Stimulated activated CD4-positive, alpha-beta T cell treated with anti-CD3 and anti-CD28 coated beads, Interleukin-12 subunit alpha, Interleukin-12 subunit beta, amount 100 ng/mL, for 24 hours (primary cell): ENCODE measurements at places on chromosomes 11 and 22.

DNA sequence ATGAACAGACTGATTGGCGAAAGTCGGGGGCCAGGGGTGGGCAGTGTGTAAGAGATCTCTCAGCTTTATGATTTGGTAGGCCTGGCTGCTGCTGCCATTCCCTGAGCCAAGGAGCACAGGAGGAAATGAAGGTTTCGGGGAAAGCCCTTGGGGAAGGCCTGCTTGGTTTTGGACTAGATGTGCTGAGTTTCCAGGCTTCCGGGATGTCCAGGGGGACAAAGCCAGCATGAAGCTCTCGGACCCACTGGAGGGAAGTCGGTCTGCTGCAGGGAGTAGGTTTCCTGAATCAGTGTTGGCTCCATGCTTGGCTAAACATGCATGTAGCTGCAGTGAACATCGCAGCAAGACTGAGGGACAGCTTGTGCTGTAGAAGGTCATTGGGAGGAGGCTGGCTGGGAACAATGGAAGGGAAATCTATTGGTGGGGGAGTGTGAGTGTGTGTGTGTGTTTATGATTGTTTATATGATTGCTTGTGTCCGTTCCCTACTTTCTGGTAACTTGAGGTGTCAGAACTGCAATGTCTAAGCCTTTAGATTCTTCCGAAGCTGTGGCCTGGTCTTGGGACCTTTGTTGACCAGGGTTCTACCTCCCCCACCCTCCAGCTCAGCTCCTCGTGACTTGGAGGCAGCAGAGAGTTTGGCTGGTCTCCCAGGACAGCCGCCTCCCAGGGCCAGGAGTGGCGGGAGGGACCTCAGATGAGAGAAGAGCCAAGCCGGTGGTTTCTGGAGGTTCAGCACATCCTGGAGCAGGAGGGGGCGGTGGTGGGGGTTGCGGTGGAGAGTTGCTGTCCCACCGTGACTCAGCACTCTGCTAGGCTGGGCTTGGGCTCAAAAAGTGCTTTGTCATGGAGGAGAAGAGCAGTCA, 4.0 kb upstream of the FTH1 start:
- no peak for DNase-seq

GRCh38 chr11:117654281-117655255, 142.4 kb downstream of the DSCAML1 start:
- DNase-seq = no peak

DNA sequence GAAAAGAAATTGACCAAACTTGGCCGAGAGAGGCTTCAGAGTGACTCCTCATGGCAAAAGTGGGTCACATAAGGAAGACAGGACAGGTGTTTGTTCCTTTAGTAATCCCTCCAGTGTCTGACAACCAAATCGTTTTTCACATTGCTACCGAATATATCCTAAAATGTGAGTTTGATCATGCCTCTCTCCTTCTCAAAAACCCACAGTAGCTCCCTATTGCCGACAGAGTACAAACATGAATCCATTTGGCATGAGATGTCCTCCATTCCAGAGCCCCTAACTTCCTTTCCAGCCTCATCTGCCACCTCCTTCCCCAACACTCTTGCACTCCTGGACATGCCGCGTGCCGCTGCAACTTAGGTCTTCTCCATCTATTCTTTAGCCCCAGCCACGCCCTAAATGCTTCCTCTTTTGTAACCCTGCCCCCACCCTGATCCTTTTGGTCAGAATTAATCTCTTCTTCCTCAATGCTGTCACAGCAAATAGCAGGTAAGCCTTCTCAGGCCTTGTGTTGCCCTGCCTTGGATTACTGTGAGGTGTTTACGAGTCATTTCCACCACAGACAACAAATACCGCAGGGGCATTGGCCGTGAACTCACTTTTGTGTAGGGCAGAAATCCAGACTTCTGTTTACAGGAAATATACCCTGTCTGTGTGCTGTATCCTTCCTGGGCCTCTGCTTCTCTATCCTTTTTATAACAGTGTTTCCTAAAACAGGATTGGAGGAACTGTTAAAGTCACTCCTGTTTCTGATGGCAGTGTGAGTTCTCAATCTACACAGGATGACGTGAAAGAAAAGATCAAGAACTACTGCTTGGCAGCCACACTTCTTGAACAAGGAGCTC, 66.0 kb upstream of the FTH1 start:
- no peak for DNase-seq

GRCh38 chr22:27876684-27877083, 42.4 kb downstream of the PITPNB start:
- DNase-seq = no peak

GRCh38 chr11:126660321-126660720, 304.8 kb downstream of the ST3GAL4 start:
- no peak for DNase-seq

- no peak for DNase-seq
Measured at GRCh38 chr11:73748300-73748699, 12.6 kb downstream of the RAB6A start.

DNA sequence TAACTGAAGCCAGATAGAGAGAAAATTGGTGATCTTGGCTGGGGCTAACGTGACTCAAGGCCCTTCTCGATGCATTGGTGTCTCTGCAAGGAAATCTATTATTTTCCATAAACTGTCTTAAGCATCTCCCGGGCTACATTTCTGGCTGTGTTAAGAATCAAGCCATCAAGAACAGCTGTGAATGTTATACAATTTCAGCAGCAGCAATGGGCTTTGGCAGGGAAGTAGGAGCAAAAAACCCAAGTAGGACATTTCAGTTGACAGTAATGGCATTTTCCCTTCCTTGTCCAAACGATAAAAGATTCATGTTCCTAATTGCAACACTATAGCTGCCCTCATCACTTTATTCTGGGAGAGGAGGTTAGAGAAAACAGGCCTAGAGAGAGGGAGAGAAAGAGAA, 335.0 kb downstream of the CADM1 start:
- no peak for DNase-seq

GRCh38 chr11:57103899-57104605, 77.7 kb upstream of the LRRC55 start:
- DNase-seq = no peak

GRCh38 chr11:119975561-119976152, 162.3 kb downstream of the TRIM29 start:
- no peak for DNase-seq

- DNase-seq = no peak
Measured at GRCh38 chr22:38026130-38027111, 30.8 kb upstream of the PICK1 start.

DNA sequence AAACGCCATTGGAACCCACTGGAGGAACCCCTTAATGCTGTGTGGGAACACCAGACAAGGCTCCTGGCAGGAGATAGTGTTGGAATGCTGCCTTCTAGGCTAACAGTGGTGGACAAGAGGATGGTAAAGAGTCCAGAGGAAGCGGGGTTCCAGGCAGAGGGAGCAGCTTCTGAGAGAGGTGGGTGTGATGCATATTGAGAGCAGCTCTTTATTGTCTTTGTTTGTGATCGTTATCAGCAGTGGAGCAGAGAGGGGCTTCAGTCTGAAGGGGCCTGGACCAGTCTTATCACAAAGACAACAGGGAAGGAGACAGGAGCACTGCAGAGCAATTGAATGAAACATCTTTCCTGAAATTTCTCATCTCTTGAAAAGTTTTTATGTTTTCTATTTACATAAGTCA, 106.8 kb upstream of the PLET1 start:
- DNase-seq = no peak

GRCh38 chr11:64489831-64490441, 101.1 kb upstream of the SLC22A12 start:
- DNase-seq = peak; percentile 35

- no peak for DNase-seq
Measured at GRCh38 chr22:43479301-43479950, 67.6 kb downstream of the MPPED1 start.

GRCh38 chr22:44638971-44639760, 62.8 kb upstream of the PRR5 start:
- no peak for DNase-seq

DNA sequence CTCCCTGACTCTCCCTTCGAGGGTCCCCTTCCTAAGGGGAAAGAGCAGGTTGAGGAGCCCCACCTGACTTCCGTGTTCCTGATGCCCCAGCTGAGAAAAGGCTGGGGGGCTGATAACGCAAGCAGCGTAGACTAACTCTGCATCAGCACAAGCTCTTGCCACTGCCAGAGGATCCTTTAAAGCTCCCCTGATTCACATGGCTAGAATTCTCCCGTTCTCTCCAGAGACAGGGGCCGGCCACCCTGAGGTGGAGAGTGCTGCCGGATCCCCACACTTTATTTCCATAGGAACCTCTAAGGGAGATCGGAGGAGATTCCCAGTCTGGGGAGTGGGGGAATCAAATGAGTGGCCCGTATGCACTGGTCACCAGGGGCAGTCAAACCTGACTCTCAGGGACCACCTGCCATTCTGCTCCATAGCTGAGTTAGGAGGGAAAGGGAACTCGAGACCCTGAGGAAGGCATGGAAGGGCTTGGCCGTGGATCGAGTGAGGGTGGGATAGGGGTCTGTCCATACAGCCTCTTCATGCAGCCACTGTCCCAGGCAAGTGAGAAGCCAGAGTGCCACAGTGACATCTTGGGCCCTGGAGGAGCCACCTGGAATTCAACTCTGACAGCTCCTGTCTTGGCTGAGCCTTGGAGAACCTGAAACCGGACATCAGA, 1.4 kb upstream of the VSIG10L2 start:
- no peak for DNase-seq

DNA sequence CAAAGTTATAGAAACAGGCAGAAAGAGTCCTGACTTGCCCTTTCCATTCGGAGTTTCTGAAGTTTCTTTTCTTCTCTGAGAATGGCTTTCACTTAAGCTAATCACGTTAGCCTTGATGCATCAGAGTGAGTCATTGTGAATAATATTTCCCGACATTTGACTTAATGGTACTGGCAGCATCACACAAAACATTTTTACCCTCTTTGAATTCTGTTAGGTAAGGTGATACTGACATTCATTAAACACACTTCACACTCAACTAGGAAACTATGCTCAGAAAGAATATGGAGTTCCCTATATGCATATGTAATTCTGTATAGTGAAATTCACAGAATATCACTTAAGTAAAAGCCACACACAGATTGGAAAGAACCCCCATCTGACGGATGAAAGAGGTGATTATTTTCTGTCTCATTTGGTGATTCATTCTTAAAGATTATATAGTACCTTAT, 120.8 kb upstream of the ARHGAP20 start:
- no peak for DNase-seq

- no peak for DNase-seq
Measured at GRCh38 chr11:18461909-18462308, 6.3 kb downstream of the LDHAL6A start.

- DNase-seq = no peak
Measured at GRCh38 chr22:37374571-37374970, 52.7 kb downstream of the ELFN2 start.

GRCh38 chr11:69874984-69875624, 55.9 kb upstream of the FGF3 start:
- DNase-seq = no peak

GRCh38 chr22:38531251-38531938, 25.3 kb upstream of the DDX17 start:
- no peak for DNase-seq

GRCh38 chr11:85947431-85948272, 92.5 kb downstream of the CCDC83 start:
- no peak for DNase-seq

DNA sequence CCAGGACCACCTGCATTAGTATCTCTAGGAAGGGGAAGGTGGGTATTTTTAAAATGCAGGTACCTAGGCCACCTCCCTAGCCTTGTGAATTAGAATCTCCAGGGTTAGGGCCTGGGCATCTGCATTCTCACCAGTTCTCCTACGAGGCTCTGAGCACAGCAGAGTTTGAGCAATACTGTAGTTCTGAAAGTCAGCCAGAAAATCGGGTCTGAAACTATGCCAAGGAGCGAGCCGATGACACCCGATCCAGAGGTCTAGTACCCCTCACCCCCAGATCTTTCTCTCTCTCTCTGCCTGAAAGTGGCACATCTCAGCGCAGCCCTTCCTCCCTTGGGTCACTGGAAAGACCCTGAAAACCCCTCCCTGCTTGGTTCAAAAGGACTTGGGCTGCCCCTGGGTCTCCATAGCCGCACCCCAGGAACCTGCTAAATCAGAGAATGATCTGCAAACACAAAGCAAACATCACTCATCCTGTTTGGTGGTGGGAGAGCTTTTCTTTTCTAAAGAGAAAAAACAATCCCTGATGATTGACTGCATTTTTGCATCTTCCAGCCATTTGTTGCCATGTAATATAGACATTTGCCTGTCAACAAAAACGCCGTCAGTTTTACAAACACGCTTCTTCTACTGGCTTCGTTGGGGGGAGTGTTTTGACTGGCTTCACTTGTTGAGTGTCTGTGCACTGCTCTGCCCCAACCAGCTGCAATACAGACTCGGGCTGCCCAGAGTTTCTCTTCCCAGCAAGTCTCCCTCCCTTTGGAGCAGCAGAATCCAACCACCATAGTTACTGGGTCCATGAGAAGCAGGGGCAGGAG, 229.9 kb downstream of the MN1 start:
- no peak for DNase-seq

- no peak for DNase-seq
Measured at GRCh38 chr11:29351301-29351873, 665.4 kb downstream of the KCNA4 start.

DNA sequence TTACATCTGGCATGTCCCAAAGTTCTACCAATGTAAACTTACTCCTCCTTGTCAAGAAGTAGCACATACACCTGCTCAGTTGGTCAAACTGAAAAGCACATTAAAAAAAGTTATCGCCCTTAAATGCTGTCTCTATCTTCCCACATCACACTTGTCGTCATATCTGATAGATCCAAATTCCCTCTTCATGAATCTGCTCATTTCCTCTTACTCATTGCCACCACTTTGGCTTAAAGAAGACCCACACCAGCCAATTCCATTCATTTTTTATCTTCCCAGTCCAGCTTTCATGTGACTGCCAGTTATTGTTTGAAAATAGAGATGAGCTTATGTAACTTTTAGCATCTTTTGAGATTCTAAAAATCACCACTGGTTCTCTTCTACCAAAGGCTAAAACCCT, 305.9 kb upstream of the MTNR1B start:
- DNase-seq = no peak

- no peak for DNase-seq
Measured at GRCh38 chr11:125350206-125351032, 145.6 kb downstream of the FEZ1 start.

GRCh38 chr22:45006964-45007390, 2.8 kb downstream of the PHF21B start:
- DNase-seq = no peak

- DNase-seq = no peak
Measured at GRCh38 chr11:103942646-103943045, 93.8 kb upstream of the DDI1 start.

DNA sequence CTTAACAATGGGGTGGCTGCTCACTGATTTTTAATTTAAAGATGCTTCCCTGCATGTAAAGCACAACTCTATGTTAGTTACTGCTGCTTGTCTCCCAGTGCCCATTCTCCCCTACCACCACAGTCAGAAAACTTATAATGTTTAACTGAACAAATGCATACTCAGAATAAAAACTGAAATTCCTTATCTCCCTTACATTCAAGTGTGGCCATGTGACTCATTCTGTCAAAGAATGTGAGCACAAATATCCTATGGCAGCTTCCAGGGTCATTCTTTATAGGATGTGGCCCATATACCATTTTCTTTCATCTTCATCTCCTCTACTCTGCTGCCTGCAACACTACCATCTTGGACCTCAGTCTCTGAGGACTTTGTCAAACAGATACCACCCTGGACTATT, 374.8 kb downstream of the DYNC2H1 start:
- no peak for DNase-seq

- no peak for DNase-seq
Measured at GRCh38 chr11:130609121-130610035, 160.9 kb downstream of the ADAMTS15 start.
